ENCODE measurements at places on chromosomes 5 and 9.

- DNase-seq = no peak
Measured at GRCh38 chr5:156376751-156377150, 49.8 kb downstream of the SGCD start.

GRCh38 chr5:132785365-132785764 is 8.3 kb upstream of the SEPTIN8 start:
- no peak for DNase-seq

- DNase-seq = no peak
Measured at GRCh38 chr5:17400724-17401469, 97.1 kb upstream of the TAF11L2 start.

DNA sequence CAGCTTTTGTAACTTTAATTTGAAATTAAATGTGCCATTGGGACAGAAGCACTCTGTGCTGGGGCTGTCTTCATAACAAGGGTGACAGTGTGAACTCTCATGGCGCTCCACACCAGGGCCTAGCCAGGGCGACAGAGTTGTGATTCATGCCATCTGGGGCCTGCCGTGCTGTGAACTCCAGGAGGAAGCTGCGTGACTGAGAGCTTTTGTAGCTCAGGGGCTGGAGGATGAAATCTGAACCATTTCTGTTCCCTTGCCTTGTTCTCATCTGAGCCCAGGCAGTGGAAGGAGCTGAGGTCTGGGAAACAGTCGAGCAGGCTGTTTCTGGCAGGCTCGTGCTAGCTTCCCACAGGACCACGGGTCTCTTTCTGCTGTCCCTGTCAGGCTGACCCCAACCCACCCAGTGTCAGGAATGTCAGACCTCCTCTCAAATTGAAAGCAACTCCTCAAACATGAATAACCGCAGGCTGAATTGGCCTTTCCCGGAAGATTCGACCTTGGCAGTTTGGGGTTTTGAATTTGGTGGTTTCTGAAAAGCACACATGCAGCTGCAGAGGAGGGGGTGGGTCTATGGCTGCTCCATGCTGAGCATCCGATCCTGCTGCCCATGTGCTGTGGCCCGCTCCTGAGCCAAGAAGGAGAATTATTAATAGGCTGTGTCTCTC is 69.2 kb upstream of the RPS23 start:
- no peak for DNase-seq

- DNase-seq = no peak
Measured at GRCh38 chr5:172411484-172412072, 42.7 kb downstream of the SH3PXD2B start.

GRCh38 chr9:111375062-111375461 is 45.0 kb upstream of the OR2K2 start:
- no peak for DNase-seq

GRCh38 chr5:137407090-137407489 is 92.0 kb downstream of the SPOCK1 start:
- DNase-seq = no peak

- no peak for DNase-seq
Measured at GRCh38 chr9:13239660-13240059, 39.8 kb downstream of the MPDZ start.

DNA sequence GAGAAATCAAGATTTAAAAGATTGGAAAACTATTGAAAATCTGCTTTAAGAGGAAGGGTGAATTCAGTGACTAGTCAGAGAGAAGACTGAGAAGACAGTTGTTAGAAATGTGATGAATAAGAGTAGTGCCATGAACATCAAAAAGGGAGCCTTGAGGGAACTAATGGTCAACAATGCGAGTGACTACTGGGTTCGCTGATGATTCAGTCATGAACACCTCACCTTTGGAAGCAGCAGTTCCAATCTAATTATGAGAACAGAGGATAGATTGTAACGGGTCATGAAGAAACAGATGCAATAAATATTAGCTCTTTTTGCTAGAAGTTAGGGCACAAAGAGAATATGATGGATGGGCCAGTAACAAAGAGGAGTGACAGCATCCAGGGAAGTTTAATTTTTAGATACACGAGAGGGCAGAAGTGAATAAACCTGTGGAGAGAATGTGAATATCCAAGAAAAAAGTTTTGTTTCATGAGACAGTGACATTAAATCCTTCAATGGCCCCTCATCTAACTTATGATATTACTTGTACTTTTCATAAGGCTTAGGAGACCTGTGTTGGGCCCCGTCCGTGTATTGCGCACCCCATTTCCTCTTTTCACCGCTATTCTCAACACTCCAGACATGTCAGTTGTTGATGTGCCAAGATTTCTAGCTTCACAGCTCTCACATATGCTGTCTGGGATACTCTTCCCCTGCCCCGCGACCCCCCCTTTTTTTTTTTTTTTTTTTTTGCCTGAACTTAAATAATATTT is 23.5 kb upstream of the IFNE start:
- no peak for DNase-seq

DNA sequence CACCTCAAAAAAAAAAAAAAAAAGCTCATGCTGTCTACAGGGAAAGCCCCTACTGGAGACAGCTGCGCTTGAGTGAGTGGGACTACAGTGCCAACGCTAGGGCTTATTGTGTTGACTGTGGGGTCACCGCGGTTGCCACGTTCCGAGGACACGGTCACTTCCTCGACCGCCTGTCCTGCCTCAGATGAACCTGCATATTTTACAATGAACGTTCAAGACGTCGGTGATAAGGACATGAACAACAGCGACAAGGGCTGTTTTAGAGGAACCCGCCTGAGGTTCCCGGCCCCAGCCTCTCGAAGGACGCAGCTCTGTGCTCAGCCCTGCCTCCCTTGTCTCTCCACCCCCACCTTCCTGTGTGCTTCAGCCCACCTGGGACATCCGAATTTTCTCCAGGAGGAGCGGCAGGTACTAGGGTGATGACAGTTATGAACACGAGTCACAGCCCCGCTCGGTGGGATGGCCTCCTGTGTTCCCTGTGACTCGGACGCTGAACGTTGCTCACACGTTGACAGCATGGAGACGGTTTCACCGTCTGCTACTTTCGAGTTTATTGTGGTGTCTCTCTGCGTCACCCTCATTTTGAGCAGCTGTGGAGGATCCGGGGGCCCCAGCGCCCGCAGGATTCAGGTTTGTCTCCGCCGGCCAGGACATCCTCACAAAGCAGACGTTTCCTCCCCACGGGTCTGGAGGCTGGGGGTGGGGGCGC is 11.3 kb upstream of the DIPK1B start:
- DNase-seq = peak; percentile 37

DNA sequence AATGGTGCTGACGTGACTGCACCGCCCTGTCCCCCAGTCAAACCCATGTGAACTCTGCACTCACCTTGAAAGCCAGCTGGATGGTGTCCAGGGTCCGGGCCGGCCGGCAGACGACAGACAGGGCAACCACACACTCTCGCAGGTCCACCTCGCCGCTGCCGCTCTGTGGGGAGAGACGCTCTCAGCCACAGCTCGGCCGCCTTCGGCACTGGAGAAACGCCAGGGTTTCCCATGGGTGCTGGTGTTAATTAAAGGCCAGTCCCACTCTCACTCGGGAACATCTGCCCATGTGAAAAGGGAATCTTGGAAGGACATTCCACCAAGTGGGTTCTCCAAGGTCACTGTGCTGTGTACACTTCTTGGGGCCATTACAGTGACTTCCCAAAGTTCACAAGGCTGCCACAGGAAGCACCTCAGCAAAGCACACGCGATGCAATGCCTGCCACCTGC is 25.5 kb upstream of the SLC6A3 start:
- DNase-seq = no peak

GRCh38 chr5:107670932-107671741 is at the start of gene EFNA5:
Gene EFNA5, minus strand, starts transcription at chr5:107670937.
- no peak for DNase-seq

GRCh38 chr9:16143947-16144890 is 591.4 kb downstream of the CCDC171 start:
- DNase-seq = no peak

GRCh38 chr9:131635892-131636291 is 90.6 kb downstream of the PRRT1B start:
- no peak for DNase-seq

DNA sequence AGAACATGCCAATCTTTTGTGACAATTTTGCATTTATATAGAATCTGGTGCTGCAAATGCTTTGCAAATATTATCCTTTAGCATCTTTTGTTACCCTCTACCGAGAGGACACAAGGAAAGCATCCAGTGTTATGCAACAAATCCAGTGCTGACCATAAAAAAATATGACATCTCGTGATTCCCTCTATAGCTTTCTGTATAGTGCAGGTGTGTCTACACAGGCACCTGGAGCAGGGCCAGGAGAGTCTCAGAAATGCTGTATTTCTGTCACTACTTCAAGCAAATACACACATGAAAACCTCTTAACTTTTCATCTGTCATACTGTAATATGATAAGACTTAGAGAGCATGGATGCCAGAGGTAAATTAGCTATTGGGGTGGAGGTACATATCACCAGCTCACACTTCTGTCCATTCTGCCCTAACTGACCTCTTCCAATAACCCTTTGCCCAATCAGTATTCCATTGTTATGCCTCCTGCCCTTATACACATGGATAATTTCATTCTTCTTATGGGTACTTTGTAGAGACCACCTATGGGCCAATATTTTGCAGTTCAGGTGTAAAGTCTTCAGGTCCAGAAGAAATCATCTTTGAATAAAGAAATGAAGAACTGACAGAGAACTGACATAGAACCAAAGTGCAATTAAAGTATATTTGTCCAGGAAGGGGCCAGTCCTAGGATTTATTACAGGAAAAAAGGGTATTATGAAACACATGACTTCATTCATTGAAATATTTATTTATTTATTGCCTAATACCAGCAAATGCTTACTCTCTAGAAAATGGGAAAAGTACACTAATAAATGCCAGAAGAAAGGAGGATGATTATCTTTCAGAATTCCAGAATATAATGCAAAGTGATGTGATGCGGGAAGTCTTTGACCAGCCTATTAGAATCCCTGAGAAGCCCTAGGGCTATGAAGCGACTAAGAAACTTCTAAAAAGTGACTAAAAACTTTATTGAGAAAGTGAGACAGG is 106.5 kb downstream of the EPB41L4A start:
- DNase-seq = no peak

DNA sequence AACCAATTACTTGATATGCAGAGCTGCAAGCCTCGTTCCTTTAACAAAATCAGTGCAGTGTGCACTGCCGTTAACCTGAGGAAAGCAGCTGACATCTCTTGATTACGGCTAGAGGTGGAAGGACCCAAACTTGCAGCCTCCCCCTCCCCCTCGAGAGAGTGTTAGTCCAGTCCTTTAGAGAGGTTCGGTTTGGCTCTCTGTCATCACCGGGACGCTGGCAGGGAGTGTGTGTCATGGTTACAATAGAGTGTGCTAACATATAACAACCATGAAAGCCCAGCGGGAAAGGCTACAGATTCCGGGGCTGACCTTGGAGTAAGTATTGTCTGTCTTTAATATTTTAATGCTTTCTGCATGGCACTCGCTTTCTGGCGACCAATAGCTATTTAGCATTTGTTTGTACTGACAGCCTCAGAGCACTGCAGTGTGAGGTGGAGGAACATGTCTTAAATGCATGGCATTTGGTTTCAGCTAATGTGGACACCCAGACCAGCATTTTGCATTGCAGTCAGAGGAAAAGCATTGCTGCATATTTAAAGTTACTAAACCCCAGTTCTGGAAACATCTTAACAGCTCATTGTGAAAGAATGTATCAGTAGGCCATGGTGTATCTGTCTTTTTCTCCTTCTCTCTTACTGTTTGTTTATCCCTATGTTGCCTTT is 237.5 kb downstream of the CD180 start:
- no peak for DNase-seq

- no peak for DNase-seq
Measured at GRCh38 chr5:73946278-73946677, 320.3 kb downstream of the ARHGEF28 start.

DNA sequence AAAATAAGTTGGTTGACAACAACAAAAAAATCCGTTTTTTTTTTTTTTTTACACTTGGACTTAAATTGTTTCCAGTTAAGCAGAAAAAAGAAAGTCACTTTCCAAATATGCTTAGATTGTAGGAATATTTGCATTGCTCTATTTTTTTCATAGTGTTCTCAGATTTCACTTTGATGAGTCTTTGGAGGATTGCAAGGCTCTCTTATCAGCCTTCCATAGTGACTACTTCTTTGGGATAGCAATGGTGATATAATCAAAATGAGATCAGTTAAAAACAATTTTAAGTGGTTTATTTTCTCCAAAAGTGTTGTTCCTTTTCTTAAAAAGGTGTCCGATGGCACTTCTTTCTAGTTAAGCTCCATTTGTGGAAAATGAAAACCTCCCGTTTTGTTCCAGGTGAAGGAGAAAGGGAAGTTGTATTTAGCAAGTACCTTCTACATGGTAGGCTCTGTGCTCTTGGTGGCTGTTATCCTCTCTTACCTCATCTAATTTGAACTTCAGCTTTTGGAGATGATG is 3.9 kb downstream of the RASGRF2 start:
- DNase-seq = no peak

- no peak for DNase-seq
Measured at GRCh38 chr9:75464726-75465125, 376.4 kb downstream of the OSTF1 start.

DNA sequence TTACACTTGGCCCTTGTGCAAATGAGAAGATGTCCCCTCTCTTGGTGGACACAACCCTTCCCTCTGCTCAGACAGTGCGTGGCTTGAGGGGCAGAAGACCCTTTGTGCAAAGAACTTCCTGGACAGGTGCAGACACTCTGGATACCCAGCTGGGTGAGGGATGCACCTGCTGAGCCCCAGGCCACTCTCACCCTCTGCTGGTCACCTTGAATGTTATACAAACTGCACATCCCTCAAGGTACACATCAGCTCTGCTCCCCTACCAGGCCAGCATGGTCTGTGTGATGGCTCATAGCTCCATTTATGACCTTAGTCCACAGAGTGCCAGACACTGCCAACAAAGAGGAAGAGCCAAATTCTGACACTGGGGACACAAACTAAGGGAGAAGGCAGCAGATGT is 3.1 kb upstream of the DIRAS2 start:
- DNase-seq = no peak

DNA sequence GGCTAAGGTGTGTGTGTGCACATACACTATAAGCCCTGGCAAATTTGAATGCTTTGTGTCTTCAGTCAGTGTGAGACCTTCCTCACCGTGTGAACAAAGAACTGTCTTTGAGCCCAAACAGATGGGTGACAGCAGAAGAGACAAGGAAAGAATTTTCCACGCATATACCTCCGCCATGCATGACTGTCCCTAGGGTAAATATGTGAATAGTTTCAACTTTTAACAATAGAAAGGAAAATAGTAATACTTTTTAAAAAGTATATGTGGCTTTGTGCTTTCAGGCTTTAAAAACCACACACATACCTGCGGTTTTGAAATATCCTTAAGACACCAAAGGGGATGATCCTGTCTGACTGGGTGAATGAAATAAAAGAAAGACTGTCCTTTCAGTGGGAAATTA is 438.6 kb upstream of the MPDZ start:
- DNase-seq = no peak

DNA sequence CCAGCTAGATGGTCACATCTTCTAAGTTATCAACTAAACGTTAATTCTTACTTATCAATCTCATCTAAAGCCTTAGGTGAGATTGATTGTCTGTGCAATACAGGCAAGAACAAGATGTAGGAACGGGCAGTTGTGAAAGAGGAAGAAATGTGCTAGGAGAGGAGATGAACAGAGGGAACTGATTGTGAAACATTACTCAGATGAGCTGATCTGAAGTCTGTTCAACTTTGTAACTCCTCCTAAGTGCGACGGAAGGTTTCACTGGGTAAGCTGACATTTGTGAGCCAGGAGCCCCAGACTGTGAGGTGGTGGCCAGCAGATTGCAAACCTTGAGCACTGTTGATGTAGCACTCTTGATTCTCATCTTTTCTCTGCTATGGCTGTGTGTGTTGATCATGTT is 204.1 kb downstream of the CD180 start:
- no peak for DNase-seq
